Heart left ventricle (tissue), 16 donors: ENCODE measurements at places on chromosomes 12 and 14. TPM values are rescaled to one million over a fixed set of nuclear protein-coding genes. Genes with fewer than 3 reads are reported as not detected.

The DTX1 gene
- 0.50 TPM for polyA plus RNA-seq

The RAB3IP gene
- polyA plus RNA-seq = 19.7 TPM

The OR6C2 gene
- polyA plus RNA-seq = not detected

The A2M gene
- polyA plus RNA-seq = 183 TPM

The PHC1 gene
- 25.4 TPM for polyA plus RNA-seq

The INHBE gene
- not detected for polyA plus RNA-seq

The TMTC2 gene
- 2.5 TPM for polyA plus RNA-seq
